Sigmoid colon (tissue), 7 donors: ENCODE measurements at places on chromosomes 16 and 17.

- no peak for DNase-seq
These were observed 46.2 kb downstream of the SNTB2 start for GRCh38 chr16:69233124-69233523.

DNA sequence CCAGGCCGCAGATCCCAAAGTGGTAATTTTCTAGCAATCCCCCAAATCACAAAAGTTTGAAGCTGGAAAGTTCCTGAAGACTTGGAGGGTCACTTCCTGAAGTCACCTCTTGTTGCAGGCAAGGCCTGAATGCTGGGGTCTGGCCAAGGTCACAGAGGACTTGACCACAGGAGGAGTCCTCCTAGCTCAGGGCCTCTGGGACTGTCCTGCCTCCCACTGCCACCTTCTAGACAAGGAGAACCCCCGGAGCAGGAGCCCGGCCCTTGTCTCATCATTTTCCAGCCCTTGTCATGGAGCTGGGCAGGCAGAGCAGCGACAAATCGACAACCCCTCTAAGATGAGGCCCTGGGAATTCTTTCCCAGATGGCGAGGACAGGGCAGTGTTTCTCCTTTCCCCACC is 330 bp downstream of the CDH16 start:
- no peak for DNase-seq

GRCh38 chr17:29148257-29148789 is 31.9 kb downstream of the MYO18A start:
- no peak for DNase-seq

DNA sequence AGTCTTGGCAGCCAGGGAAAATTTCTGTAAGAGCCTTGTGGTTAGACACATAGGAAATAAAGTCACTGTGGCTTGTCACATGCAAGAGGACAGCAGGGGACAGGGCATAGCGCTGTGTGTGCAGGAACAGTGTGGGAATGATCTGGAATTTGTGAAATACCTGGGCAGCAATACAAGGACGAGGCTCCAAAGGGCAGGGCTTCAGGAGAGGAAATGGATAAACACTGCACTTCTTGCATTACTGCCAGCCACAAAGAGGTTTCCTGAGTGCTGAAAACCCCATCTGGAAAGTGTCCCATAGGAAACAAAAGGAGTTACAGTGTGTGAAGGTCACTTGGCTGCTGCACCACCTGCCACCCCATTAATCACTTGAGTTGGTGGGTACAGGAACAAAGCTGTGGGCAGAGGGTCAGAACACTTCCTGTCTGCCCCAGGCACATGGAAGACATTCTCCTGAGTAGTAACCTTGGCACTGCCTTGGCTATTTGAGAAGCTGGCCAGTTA is 12.1 kb upstream of the HP start:
- no peak for DNase-seq

DNA sequence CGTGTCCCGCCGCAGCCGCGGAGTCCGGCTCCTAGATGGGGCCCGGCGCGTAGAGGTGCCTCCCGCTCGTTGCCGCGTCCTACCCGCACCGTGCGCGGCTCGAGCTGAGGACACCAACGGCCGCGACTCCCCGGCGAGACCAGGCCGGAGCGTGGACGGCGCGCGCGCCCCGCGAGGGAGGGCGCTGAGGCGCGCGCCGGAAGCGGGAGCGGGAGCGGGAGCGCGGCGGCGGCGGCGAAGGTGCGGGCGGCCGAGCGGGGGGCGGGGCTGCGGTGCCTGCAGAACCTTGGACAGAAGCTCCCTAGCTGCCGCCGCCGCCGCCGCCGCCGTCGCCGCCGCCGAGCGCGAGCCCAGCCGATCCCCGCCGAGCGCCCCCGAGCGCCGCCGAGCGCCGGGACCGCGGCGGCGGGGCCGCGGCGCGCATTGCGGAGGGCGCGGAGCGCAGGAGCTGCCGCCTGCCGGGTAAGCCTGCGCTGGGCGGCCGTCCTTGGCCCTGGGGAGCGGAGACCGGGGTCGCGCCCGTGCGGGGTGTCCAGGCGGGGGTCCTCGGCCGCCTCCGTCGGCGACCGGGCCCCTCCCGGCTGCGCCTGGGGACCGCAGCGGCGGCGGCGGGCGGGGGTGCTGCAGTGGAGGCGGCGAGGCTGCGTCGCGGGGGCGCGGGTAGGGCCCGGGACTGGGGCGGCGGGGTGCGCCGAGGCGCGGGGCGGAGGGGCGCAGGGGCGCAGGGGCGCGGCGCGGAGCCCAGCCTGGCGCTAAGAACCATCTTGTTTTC is at the start of gene CDK5R1:
Gene CDK5R1 (plus strand): TSS at position 293 of the 772 bp plus-strand sequence. CDS start 628 bp downstream, outside the sequence.
- no peak for DNase-seq

DNA sequence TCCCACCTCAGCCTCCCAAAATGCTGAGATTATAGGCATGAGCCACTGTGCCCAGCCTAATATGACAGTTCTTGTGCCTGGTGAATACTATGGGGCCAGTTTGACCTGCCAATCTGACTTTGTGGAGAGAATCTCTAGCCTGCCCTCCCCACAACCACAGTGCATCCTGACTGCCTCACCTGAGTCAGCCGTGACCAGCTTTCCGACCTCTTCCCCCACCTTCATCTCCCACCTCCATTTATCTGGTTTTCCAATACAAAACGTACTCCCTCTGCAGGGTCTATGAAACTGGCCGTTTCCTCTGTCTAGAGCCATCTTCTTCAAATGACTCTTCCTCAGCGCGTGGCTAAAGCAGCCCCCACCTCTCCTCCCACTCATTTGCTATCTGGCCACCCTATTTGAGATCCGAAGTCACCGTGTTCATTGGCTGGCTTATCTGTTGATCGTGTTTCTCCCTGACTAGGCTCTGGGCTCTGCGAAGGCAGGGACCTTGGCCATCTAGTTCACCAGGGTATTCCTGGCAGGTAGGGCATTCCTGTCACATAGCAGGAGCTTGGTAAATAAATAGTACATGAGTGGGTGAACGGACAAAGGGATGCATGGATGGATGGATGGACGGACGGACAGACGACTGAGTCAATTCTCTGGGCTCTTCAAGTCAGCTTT is 22.3 kb upstream of the PLLP start:
- DNase-seq = peak; percentile 36

- DNase-seq = no peak
These were observed 38.8 kb upstream of the PHOSPHO1 start for GRCh38 chr17:49269356-49269755.

DNA sequence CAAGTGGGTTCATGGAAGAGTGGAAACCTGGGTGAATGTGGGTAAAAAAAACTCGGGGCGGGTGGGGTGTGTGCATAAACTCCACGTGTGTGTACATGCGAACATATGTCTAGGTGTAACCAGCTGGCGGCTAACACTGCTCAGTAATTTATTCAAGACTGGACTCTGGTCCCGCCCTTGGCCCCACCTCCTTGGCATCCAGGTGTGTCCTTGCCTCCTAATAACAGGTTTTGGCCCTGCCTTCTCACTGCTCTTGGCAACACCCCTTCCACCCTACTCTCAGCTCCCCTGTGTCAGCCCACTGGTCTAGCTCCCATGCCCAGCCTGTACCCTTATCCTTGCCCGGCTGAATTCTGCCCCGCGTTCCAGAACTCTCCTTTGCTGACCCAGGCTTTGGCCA is 8.3 kb downstream of the FLII start:
- DNase-seq = no peak
